ENCODE measurements at places on chromosomes 3 and 15.

DNA sequence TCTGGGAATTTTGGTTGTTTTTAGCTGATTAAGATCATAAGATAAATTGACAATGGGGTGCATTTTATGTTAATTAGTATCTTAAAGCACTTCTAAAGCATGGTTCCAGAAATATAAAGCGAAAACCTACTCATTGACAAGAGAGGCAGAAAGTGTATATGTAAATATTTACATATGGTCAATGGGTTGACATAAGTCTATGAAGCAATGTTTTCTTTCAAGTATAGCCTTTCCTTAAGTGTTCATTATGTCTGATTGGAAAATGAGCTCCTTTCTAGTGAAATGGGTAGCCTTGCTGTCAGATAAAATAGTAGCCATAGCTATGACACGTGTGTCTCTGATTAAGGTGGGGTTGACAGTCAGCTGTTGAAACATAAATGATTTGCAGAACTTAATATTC is 365.2 kb upstream of the AGTR1 start:
- no peak for DNase-seq

DNA sequence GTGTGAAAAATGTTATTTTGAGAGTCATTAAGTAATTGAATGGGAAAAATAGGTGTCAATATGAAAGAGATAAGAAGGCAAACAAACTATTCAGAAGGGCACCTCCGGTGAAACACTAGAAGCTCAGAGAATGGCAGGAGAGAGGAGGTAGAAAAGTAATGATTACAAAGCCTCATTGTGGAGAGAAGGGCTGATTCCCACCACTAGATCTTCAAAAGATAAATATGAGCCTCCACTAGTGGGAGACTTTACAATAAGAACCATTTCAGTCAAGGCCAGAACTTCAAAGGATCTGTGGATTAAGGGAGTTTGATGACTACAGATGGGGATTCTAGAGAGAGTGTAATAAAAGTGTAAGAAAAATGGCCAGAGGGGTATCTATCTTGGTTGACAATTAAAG is 535.6 kb downstream of the NLGN1 start:
- DNase-seq, result no peak

- no peak for DNase-seq
Observed at GRCh38 chr3:30779686-30780287, 114.7 kb downstream of the GADL1 start.

DNA sequence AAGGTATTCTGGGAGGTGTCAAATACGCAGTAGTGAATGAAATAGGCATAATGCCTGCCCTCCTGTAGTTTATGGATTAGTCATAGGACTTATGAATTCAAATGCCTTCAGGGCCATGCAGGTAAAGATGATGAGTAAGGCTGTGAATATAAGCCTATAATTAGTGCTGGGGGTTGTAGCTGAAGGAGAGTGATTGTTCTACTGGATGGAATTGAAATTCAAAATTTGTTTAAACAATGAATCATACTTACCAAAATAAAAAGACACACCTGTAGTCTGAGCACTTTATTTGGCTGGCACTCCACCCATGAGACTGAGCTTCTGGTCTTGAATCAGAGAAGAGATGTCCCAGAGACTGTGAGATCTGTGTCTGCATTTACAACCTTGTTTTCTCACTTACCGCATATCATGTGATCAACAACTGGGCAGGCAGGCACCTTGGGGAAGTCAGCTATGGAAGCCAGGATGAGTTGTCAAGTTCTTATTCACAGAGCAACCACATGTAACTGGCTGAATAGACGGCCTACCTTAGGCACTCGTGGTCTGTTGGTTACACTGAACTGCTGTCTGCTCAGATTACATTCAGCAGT is 291.8 kb downstream of the NAALADL2 start:
- peak; percentile 95 for DNase-seq

GRCh38 chr3:16842272-16843270 is 42.2 kb upstream of the PLCL2 start:
- no peak for DNase-seq

DNA sequence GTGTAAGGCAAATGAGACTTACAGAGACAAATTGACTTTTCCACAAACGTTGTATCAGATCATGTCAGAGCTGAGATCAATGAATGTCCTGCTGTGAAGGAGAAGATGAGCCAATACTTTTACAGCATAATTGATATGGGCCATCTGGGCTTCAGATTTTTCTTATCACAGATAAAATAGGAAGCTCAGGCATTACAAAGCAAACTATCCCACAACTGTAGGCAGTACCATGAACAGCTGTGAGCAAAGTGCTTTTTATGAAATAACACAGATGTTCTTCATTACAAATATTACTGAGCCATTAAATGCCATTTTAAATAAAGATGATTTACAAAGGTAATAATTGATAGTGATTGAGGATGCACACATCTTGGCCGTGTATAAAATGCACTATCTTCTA is 852.3 kb downstream of the OTOL1 start:
- no peak for DNase-seq

DNA sequence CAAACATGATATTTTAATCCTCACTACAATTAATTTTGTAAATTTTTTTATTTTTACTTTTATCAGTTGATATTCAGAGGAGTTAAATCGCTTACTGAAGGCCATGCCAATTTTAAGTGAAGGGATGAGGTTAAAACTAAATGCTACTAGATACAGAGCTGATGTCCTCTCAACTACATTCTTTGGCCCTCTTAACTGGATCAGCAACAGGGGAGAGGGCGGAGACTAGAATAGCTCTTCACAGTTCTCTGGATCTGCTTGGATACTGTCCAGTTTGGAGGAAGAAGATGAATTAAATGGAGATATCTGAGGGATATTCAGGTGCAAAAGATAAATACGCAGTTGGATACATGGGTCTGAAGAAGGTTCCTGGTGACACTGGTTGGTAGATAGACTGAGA is 85.6 kb upstream of the LYSMD4 start:
- no peak for DNase-seq

DNA sequence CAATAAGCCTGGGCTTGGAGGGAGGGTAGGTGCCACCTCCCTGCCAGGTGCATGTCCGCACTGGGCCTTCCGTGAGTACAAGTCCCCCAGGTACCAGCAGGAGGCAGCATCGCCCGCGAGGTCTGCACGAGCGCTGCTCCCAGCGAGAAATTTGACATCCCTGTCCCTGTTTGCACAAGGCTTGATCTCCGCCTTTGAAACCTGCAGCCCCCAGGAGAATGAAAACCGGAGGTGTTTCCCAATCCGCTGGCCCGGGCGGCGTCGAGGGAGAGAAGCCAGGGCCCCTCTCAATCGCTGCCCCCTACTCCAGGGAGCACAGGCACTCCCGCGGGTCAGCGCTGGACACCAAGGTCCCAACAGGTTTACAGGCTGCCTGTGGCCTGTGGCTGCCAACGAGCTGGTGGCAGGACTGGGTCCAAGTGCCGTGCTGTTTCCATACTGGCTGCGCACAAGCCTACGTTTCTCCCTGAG is 961 bp downstream of the HAPLN3 start:
- DNase-seq, result no peak

GRCh38 chr3:42143440-42143839 is 52.3 kb downstream of the TRAK1 start:
- DNase-seq, result no peak
